IPS DF 6.9 (cell line): ENCODE measurements at places on chromosomes 1 and 21.

- DNase-seq: no peak
These were observed 27.2 kb downstream of the ERI3 start for GRCh38 chr1:44327679-44328491.

DNA sequence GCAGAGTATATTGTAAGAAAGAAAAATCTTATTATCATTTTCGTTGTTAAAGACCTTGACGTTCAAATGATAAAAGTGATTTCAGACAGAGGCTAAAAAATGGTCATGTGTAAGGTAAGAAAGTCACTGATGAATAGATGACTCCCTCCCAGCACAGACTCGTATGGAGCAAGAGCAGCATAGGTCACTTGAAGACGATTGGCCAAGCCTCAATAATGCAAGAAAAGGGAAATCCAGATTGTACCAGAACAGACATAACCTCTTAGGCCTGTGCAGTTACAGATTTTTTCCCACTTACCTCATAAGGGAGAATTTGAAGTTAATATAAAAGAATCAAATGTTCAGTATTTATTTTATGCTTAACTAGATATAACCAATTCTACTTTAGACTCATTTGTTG, 16.3 kb upstream of the OLFML2B start:
- DNase-seq: no peak

DNA sequence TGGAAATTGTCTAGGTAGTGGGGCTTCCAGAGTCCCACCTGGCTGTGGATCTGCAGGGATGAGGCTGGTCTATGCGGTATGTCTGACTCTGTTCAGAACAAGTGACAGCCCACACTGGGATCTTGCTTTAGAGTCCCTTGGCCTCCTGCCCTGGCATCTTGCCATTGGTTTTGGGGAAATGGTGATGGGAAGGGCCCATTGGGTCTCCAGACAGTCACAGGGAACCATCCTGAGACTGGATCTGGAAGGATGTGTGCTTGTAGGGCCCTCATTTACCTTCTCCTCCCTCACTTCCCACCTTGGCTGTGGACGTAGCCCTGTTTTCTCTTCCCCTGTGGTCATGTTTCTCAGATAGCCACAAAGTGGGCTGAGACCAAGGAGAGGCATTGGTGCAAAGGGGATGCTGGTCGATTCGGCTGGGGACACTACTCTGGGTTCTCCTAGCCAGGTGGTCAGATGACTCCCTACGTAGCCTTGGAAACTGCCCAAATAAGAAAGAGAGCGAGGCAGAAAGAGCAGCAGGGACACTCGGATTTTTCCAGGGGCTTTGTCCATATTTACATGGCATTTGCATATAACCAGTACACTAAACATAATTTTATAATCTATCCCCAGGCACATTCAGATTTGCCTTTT, 15.1 kb downstream of the SOX13 start:
- DNase-seq: no peak

DNA sequence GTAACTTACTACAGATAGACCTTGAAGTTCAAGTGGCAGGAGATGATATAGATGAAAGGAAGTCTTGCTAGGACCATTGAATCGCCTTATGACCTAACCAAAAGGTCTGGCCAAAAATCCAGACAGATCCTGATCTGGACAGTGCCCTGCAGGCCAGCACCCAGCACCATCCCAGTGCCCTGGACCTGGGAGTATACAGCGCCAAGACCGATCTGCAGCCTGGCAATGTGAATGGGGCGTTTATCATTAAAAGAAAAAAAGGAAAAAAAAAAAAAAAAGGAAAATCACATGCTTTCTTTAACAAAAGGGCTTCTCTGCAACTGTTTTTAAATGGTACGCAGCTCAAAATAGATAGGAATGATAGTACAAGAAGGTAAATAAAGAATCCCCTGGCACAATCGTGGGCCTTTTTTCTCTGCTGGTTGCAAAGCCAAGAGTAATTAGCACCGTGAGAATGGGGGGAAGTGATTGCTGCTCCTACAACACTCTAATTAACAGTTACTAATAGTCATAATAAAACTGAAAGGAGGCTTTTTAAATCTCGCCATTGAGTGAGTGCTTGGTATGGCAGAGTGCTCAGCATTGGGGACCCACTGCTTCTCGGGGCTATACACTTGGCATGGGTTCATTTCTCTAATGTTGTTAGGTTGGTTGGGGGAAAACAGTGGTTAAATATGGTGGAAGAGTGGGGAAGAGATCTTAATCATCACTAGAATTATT, 146.7 kb downstream of the KAZN start:
- no peak for DNase-seq

- DNase-seq: no peak
These were observed 4.3 kb downstream of the GBP2 start for GRCh38 chr1:89121641-89122040.

GRCh38 chr1:248155927-248156326, 11.0 kb downstream of the OR2M5 start:
- DNase-seq: no peak

- DNase-seq: no peak
These were observed 43.7 kb downstream of the SRSF11 start for GRCh38 chr1:70264839-70265238.

- no peak for DNase-seq
These were observed 6.3 kb upstream of the LAD1 start for GRCh38 chr1:201405484-201405831.

DNA sequence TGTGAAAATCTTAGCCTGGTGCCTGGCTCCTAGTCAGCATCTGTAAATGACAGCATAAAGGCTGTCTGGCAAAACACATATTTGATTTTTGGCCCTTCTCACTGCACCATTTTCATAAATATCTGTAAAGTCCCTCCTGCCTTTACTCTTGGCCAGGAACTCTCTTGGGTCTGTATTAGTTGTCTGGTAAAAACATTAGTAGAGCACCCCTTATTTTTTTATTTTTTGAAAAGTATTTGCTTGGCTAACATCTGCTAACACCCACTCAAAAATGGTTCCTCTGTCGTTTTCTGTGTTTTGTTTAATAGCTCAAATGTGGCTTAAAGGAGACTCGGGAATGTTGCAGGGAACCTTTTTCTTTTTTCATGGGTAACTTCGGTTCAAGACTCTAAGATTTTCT, 293.4 kb downstream of the HMCN1 start:
- no peak for DNase-seq

DNA sequence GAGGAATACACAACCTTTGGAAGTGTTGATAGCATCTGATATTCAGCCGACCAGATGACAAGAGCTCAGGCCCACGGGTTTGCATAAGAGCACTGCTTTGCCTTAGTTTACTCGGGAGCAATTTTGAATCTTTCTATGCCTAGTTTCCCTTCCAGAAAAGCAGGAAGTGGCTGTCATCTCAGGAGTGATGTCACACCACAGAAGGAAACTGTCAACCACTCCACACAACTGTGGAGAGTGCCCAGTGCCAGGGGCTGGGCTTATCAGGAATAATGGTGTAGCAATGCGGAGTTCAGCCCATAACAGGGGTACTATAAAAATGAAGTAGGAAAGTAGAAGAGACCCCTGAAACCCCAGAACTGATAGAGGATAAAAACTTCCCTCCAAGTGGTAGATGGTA, 28.4 kb downstream of the NTPCR start:
- no peak for DNase-seq

GRCh38 chr1:45493116-45493697, 2.2 kb upstream of the TESK2 start:
- DNase-seq: no peak

- no peak for DNase-seq
These were observed 870.7 kb upstream of the ADGRL2 start for GRCh38 chr1:80929868-80930508.

DNA sequence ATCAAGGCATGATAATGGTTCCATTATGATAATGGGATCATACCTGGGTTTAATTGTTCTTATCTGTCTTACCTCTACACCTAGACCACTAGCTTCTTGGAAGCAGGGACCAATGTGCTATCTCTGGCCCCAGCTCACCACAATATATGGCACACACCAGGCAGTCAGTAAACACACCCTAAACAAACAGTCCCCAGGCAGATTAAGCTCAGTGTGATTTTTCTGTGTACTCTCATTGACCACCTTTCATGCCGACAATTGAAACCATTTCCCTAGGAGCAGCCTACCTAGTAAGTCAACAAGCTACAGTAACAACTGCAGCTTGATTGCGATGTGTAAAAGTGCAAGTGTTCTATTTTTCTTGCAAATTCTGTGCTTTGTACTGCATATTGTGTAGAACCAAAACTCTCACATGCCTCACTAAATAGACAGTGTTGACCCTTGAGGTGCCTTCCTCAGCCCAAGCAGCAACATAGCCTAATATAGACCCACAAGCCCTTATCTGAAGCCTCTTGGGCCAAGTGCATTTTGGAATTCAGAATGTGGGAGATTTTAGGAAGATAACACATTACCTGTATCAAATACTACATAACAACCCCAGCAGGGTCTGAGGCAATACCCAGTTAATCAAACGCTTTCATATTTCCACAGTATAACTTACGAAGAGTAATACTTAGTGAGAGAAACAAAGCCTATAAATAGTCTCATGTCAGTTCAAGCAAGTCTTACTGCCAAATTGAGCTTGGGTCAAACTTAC, 32.0 kb downstream of the INPP5B start:
- DNase-seq: no peak

DNA sequence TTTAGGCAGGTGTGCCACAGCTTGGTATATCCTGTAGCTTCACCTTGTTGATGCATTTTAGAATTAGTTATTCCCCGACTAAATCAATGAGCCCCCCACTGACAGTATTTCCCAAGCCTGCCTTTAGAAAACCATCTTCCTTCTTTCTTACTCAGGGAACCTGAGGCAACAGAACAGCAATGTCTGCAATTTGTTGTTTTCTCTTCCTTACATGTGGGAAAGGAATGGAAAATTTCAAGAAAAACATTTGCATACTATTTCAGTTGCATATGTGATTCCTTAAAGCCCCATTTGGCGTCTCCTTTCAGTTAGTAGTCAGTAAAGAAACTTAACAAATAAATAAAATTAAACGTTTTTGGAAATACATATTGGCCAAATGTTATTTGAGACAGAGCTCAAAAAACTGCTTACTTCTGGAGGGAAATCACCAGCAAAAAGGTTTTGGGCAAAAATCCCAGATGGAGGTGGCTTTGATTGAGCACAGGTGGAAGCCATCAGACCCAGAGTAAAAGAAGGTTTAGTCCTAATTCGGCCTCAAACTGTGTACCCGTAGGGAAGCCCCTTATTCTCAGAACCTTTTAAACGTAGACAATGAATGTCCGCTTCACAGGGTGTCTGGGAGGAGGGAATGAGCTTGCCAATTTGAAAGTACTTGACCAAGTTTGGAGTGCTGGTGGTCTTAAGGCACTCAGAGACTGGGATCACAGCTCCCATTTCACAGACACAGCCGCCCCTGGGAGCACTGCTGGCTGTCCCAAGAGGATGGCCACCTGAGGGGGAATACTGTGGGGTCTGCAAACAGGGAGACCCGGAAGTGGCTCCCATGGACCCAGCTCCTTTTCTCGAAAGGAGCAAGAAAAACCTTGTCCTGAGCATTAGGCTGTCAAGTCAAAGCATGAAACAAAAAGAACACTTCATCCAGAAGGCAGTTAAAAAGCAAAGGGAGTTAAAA, 9.4 kb downstream of the LHX4 start:
- DNase-seq: no peak

GRCh38 chr1:243746751-243747150, 103.3 kb downstream of the AKT3 start:
- no peak for DNase-seq

DNA sequence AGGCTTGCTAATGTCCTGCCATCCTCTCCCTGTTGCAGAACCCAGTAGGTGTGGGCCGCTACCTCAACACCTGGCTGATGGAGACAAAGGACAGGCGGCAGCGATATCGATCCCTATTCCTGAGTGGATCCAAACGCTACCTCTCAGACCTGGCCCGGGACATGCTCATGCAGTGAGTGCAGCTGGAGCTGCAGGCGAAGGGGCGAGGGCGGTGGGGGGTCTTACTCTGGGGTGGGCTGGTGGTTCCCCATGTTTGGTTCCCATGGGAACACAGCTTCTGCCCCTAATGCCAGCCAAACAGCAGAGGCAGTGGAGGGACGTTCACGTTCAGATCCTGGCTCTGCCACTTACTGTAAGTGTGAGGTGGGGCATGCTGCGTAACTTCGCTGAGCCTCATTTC, 15.8 kb upstream of the TTC22 start:
- DNase-seq: no peak

DNA sequence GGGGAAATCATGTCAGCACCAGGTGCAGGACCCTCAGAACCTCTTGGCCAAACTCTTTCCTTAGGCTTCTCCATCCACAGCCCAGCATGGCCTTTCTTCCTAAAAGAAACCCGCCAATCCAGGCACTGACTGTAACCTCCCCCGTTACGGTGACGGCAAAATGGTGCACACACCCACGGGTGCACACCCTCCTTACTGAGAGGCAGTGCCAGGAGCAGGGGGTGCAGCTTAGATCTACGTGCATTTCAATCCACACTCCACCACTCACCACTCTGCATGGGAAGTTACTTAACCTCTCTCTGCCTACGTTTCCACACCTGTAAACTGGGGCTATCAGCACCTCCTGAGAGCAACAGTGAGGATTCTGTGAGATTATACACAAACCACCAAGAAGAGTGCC, 31.0 kb downstream of the SUSD4 start:
- no peak for DNase-seq

- DNase-seq: no peak
These were observed 8.9 kb upstream of the VPS13D start for GRCh38 chr1:12220890-12221289.

DNA sequence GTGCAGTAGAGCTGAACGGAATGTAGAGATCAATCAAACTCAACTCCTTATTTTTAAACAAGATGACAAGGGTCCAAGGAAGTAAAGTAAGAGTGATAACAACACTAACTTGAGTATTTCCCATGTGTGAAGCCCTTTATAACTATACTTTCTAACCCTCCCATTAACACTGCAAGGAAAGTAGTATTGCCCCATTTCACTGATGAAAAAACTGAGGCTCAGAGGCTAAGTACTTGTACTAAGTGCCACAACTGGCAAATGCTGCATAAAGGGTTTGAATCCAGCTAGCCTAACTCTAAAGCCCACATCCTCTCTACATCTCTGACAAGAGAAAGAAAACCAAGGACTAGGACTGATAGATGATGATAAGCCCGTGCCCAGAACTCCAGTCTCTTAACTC, 8.2 kb upstream of the GJA5 start:
- no peak for DNase-seq

DNA sequence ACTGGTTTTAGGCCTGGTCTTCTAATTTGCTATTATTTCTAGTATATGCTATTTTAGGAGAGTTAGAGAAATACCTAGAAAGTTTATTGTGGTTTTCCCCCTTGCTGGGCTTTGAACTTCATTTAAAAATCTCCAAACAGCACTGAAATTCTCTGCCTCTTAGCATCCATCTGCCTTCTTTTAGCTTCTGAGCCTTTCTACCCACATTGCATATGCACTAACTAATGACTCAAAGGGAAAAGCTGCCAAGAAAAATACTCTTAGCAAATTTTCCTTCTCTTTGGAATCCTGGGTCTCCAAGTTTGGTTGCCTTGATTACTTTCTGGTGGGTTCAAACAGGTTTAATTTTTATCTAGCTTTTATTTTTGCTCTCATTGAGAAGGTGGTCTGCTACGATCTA, 408.4 kb upstream of the PTBP2 start:
- DNase-seq: no peak

DNA sequence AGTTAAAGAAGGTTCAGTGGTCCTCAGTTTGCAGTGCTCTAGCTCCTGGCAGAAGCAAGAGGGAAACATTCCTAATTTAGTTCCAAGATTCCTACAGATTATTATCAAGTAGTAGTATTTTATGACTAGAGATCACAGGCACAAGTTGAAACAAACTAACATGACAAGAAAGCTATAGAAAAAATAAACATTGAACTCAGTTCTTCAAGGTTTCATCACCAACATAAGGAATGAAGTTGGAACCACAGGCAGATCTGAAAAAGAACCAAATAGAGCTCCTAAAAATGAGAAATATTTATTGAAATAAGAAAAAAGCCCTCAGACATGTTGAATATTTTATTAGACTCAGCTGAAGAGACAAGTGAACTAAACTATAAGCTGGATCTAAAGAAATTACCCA, 40.6 kb downstream of the PDC start:
- no peak for DNase-seq
